ENCODE measurements at places on chromosomes 3 and 15.
A peak's percentile ranks its signal among the peaks of the same experiment; 100 is the strongest.

- DNase-seq = no peak
These were observed 43.4 kb downstream of the GPR160 start for GRCh38 chr3:170081079-170081741.

DNA sequence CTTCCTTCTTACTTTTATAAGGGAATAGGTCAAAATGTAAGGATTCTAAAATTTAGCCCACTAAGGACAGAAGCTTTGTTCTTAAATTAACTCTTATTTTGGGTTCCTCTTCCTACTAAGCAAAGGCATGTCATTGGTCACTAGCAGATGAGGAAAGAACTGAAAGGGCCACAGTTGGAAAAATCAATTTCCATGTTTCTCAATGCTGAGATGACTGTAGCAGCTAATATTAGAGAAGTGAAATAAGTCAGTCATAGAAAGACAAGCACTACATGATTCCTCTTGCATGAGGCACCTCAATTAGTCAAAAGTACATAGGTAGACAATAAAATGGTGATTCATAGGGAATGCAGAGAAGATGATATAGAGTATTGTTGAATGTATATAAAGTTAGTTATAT is 353.7 kb downstream of the RSL24D1 start:
- no peak for DNase-seq

DNA sequence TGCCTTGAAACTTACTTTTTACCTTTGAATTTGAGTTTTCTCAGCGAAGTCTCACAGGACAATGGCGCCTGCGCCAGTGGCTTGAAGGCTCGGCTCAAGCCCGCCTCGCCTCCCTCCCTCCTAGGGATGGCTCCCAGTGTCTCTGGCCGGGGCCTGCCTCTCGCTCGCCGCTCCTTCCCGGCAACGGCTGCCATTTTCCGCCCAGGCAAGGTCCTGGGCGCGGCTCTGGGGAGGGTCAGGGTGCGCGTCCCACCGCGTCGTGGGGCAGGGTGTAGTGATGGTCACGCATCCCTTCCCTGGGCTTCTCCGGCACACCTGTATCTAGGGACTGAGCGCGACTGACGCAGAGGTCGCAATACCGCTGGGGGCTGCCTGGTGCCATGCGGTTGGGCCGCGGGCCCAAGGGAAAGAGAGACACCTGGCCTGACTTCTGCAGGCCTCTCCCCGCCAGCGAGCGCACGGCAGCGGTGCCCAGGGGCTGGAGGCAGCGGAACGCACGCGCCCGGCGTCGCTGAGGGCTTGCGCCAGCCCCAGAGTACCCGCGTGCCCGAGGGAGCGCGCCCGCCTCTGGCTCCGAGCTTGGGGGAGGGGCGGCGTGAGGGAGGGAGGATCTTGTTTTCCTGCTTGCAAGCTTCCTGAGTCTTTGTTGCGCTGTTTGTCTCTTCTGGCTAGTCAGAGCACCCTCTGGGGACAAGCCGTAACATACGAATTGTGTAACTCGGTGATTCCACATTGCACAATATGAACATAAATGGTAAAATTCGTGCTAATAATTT is 20.7 kb upstream of the FEM1B start:
- DNase-seq = peak; percentile 75

- no peak for DNase-seq
These were observed 11.6 kb upstream of the NR2C2 start for GRCh38 chr3:14935592-14936345.

- DNase-seq = no peak
These were observed 175.3 kb downstream of the XXYLT1 start for GRCh38 chr3:195095704-195096036.

GRCh38 chr3:148395821-148396220 is 301.9 kb upstream of the AGTR1 start:
- no peak for DNase-seq

DNA sequence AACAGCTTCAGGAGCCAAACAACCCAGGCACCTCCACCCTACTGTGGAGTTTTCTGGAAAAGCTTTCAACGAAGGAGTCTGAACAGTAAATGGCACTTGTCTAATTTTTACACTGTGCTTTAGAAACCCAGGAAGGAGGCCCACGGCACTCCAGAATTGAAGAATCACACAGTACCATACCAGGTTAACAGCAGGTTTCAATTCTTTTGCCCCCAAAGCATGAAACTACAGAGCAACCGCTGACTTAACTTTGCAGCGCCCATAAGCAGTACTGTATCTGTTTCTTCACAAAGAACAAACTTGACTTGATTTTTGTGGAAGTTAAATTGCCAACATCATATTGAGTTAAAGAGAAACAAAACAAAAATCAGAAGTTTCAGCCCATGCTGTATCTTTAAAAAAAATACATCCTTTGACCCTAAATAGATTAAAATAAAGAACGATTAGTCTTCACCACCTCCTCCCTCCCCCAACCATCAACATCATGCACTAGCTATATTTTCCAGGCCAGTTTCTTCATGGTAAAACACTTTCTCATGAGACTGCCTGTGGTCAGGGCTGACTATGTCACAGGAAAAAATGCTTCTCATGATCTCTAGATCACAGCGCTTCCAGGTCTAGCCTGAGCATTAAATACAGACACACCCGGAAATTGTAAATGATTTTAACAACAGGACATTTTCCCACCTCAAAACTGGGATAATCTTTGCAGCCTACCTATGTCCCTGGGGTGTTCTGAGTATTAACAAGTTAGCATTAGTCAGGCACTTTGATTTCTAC is 456.3 kb downstream of the FOXP1 start:
- DNase-seq = peak; percentile 58

DNA sequence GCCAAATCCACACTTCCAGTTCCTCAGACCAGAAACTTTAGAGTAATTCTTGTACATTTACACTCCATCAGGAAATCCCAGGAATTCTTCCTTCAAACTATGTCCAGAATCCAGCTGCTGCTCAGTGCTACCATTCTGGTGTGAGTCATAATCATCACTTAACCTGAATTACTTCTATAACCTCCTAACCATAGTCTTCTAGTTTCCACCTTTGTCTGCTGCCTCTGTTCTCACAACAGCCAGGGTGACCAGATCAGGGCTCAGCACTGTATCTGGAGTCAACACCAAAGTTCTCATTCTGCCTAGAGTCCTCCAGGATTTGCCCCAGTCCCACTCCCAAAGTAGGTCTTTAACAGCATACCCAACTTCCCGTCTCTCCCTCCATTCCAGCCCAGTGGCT is 3.4 kb downstream of the CLDND1 start:
- no peak for DNase-seq

GRCh38 chr3:111864821-111865656 is 6.0 kb downstream of the PHLDB2 start:
- no peak for DNase-seq

DNA sequence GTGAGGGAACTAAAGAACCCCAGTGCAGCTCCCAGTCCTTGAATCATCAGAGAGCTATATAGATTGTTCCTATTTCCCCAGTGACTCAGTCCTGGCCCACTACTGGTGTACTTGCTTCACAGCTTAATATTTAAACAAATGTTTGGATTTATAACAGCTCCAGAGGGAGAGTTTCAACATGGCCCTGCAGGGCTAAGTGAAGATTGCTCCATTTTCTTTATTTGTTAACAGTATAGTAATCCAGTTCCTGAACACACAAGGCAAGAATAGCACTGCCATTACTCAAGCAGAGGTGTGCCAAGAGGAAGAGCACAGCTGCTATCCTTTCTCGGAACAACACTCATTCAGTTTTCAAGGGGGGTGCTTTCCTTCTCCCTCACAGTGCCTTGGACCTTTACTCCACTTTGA is 6.5 kb downstream of the SQOR start:
- no peak for DNase-seq

- no peak for DNase-seq
These were observed 404.6 kb upstream of the MCTP2 start for GRCh38 chr15:93826790-93827189.

DNA sequence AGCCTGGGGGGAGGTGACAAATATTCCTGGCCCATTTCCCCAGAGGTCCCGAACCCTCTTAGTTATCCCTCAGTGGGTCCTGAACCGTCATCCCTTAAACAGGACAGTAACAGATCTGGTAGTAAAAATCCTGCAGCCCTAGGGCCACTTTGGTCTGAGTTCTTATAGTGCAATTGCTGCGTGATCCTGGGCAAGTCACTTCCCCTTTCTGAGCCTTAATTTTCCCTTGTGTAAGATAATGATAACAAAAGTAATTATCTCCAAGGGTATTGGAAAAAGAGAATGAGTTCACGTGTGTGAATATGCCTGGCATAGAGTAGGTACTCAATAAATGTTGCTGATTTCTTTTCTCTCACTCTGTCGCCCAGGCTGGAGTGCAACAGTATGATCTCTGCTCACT is 2.9 kb upstream of the JAGN1 start:
- no peak for DNase-seq

DNA sequence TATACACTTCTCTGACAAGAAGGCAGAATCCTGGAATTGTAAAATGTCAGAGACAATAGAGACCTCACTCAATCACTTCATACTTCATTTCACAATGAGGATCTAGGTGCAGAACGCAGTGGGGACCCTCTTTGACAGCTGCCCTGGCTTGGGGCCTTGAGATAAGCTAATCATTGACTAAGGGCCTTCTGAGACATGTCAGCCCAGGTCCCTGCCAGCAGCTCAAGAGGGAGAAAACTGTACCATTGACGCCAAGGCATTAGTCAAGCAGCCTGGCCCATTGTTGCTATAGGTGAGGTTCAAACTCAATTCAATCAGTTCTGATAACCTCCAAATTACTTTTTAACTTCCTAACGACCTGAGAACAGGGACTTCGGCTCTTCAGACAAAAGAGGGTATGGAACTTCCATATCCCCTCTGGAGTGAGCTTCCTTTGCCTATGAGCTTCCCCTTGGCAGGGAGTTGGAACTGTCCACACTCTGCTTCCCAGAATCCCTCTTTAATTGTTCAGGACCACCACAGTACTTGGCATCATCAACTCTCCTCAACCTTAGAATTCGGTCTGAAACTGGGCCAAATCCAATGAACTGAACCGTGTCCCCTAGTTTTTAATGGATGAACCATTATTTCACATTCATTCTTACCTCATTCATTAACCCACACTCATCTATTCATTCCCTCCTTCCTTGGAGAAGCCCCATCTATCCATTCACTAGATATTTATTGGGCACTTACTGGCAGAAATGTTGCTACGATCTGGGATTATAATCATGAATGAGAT is 1.5 kb upstream of the CYP8B1 start:
- DNase-seq = no peak

DNA sequence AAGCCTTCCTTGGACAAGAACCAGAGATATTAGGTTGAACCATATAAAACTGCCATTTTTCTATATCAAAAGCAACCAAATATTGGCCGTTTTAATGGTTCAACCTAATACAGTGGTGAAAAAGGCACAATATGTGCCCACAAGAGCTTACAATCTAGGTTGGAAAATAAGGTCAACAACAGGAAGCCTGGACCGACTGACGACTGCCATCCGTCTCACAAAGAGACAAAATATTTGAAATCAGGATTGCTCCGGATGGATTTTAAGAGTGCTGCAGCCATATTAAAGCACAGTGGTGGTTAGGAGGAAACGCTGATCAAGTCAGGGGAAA is 1.4 kb downstream of the AHSG start:
- no peak for DNase-seq

GRCh38 chr3:31890007-31890406 is 91.1 kb downstream of the OSBPL10 start:
- no peak for DNase-seq

DNA sequence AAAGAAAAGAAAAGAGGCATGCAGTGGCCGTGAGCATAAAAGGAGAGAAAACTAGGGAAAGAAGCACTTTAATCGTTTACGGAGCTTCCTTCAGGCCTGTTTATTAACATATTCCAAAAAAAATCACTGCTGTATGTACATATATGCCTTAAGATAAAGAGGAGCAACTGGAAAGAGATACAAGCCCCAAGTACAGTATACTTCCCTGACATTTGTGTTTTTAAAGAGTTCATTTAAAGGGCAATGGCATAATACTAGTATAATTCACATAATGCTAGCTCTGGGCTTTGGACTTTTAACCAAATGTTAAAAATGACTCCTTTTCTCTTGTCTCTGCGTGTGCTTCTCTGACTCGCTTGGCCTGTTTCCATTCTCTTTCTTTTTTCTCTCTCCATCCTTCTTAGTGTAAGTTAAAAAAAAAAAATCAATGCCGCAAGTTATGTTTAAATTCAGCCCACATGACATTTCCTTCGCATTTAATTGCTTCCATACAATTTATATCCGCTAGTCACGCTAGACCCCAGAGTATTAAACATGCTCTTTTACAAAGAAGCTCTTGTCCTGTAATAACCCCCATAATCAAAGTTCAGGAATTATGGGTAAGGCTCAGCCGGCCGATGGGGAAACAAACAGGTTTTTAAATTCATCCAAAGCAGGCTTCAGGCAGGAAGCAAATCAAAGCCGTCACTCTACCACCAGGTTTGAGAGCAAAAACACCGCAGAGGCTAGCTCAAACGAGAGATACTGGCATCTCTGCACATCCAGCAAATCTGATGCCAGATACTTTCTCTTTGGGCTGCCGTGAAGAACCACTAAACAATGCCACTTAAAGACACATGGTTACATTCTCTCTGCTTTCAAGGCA is 19.4 kb downstream of the WWTR1 start:
- DNase-seq = no peak

DNA sequence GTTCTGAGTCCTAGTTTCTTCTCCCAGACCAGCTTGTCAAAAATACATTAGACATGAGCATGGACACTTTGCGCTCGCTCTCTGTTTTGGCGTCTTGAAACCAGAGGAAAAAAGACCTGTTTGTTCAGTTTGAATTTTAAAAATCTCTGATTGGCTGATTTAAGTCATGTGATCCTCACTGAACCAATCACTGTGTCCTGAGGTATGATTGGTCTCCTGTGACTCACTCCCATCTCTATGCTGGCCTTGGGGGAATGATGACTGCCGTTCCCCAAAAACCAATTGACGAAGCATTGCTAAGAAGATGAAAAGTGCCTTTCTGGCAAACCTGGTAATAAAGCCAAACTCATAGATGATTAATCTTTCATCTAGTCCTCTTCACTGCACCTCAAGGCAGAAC is 256.5 kb downstream of the IL5RA start:
- no peak for DNase-seq

GRCh38 chr3:23720885-23721284 is 84.9 kb upstream of the UBE2E1 start:
- no peak for DNase-seq

GRCh38 chr3:123394391-123395020 is 54.4 kb downstream of the ADCY5 start:
- DNase-seq = no peak

DNA sequence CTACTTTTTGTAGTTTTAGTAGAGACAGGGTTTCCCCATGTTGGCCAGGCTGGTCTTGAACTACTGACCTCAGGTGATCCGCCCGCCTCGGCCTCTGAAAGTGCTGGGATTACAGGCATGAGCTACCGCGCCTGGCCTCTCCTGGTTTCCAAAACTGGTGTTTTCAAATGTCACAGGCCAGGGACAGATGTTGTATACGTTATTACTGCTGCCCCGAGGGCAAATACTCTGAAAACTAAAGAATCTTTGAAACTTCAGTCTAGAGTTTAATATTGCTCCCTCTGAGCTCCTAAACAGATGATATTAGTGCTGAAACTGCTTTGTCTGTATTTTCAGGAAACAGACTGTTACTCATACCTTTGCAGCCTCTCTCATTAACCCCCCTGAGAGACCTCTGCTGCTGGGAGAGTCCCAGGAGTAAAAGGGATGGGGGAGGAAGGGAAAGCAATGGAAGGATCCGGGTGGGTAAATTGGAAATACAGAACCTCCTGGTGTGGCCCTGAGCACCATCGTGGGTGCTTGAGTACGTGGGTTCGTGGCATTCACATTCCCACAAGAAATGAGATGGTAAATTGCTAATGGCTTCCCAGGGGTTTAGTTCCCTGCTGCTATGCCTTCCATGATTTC is 96.3 kb upstream of the IGF1R start:
- DNase-seq = no peak

Measured in activated CD4-positive, alpha-beta T cell treated with anti-CD3 and anti-CD28 coated beads for 4 hours (primary cell).